ENCODE measurements at places on chromosomes 6 and 20.

- peak; percentile 14 for DNase-seq
These were observed 156.2 kb downstream of the BCAS1 start for GRCh38 chr20:53914091-53914780.

DNA sequence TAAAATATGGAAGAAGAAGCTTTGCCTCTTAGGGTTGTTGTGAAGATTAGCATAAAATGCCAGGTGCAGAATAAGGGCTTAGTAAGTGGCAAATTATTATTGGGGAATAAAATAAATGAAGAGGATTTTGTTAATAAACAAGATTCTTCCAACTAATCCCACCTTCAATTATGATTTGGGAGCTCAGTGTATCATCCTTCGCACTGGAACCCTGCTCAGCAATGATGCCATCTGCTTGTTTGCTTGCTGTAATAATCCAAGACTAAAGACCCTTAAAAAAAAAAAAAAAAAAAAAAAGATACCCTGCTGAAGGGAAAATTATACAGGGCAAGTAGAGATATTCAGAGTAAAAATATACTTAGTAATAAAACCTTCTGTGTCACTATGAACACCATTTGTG, 62.0 kb upstream of the RREB1 start:
- DNase-seq = no peak

DNA sequence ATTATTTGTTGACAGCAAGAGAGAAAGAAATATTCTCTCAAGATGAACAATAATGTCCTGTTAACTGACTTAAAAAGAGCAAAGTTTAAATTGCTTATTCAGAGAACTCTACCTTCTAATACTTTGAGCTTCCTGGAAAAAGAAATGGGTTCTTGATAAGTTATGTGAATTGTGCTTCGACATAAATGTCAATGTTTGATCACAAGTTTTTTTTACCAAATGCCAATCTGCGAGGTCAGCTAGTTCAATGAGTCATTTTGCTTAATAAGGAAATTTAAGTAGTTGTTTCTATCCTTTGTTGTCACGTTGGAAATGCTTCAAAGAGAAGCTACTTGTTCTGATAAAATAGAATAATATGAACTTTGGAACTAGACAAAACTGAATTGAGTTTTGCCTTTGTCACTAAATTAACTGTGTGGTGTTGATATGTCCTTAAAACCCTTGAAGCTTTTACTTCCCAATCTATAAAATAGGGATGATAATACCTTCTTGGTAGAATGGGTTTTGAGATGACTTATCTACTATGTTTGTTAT, 642.1 kb upstream of the FLRT3 start:
- no peak for DNase-seq

GRCh38 chr6:53326372-53327016, 22.3 kb downstream of the ELOVL5 start:
- DNase-seq = peak; percentile 92

GRCh38 chr6:100257793-100258395, 206.8 kb downstream of the SIM1 start:
- peak; percentile 65 for DNase-seq

DNA sequence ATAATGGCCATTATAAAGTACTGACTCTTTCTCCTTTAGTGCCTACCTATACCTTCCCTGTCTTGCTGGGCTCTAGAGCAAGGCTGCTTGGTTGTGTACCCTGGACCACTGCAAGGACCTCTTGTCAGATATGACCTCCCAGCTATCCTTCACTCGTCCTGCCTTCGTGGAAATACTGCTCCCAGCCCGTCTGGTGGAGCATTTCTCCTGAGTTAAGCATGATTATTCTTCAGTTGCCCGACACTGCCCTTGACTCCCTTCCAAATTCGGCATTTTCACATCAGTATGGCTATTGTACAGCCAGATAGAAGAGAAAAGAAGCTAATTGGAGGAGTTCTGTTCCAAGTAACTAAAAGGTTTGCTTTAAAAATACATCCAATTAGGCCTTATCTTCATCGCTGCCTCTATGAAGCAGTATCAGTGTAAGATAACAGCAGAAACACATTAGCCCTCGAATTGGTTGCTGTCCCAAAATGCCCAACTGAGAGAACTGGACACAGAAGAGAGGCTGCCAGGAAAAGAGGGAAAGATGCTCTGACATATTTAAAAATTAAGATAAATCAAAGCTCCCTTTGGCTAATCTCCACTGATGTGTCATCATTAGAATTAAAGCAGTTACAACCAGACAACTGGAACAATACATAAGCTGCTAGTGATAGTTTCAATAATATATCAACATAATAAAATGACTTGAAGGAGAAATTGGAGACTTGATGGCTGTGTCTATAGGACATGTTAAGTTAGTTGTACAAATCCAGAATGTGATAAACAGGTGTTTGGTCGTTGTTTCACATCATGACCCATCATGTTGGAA, 54.4 kb downstream of the OPRM1 start:
- no peak for DNase-seq

GRCh38 chr20:46346770-46347169, 38.5 kb upstream of the CDH22 start:
- no peak for DNase-seq

Data from kidney glomerular epithelial cell (primary cell).